ENCODE measurements at places on chromosomes 11 and 22. TPM values are rescaled to one million over a fixed set of nuclear protein-coding genes. Genes with fewer than 3 reads are reported as not detected.
A peak's percentile ranks its signal among the peaks of the same experiment; 100 is the strongest.

DNA sequence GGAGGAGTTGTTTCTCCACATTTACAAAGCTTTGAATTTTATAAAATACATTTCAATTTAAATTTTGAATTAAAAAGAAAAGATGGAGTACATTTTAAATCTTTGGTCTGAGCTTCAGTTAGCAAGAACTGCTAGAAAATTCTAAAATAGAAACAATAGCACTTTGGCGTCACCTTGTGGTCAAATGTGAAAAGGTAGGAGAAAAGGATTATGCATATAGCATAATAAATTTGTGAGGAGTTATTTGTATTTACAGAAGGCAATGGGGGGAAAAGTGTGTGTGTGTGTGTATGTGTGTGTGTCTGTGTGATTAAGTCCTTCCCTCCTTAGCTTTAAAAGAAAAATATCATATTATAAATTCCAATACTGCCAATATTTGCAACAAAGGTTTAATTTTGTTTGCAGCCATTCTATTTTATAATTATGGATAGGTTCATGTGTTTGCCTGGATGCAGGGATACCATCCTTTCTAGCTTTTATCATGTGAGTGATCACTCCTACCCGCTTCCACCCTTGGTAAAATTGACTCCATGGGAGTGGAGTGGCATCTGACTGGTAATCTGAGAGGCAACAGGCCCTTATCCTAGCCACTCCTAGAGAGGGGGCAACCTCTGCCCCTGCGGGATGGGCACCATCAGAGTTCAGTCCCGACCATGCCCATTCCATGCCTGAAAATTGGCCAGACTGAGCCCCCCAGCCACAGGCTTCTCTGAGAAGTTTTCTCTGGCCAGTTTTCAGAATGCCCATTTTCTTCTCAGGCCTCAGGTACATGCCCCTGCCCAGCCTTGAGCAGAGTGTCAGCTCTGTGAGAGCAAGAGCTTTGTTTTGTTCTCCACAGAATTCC lies 13.6 kb upstream of the LGR4 start:
- no peak for DNase-seq
- no peaks in the 10 kb centered on the region for H3K27me3 ChIP-seq
- peaks cover 5% of the 10 kb centered on the region for H3K36me3 ChIP-seq
- H3K27ac ChIP-seq: no peak overlapping the region
- no peaks in the 10 kb centered on the region for H3K4me1 ChIP-seq

- no peaks in the 10 kb centered on the region for H3K36me3 ChIP-seq
- H3K27ac ChIP-seq: no peak overlapping the region
- DNase-seq: no peak
- H3K27me3 ChIP-seq: no peaks in the 10 kb centered on the region
- no peaks in the 10 kb centered on the region for H3K4me1 ChIP-seq
- H3K4me3 ChIP-seq: no peak overlapping the region
These were observed 34.3 kb downstream of the PRR5L start for GRCh38 chr11:36330411-36330810.

DNA sequence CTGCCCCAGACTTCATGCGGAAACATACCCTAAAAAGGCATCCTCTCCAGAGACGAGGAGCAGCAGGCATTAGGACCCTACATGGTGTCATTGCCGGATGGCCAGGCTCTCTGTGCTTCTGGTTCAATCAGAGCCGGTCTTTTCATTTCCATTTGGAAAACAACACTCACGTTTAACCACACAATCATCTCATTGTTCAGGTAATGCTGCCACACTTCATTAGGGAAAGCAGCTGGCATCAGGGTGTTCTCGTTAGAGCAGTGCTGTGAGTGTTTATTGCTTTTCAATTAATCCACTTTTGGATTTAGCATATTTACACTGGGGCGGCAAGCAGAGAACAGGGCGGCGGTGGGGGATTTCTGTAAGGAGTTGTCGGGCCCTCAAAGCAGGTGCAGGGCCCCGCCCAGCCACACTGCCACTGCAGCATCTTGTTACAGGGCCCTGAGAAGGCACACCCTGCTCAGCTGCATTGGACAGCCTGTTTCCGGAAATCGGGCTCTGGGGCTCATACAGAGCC lies 338.6 kb downstream of the SHANK2 start:
- H3K4me1 ChIP-seq: no peaks in the 10 kb centered on the region
- no peak for DNase-seq
- H3K27me3 ChIP-seq: peaks cover 7% of the 10 kb centered on the region
- no peak overlapping the region for H3K4me3 ChIP-seq

DNA sequence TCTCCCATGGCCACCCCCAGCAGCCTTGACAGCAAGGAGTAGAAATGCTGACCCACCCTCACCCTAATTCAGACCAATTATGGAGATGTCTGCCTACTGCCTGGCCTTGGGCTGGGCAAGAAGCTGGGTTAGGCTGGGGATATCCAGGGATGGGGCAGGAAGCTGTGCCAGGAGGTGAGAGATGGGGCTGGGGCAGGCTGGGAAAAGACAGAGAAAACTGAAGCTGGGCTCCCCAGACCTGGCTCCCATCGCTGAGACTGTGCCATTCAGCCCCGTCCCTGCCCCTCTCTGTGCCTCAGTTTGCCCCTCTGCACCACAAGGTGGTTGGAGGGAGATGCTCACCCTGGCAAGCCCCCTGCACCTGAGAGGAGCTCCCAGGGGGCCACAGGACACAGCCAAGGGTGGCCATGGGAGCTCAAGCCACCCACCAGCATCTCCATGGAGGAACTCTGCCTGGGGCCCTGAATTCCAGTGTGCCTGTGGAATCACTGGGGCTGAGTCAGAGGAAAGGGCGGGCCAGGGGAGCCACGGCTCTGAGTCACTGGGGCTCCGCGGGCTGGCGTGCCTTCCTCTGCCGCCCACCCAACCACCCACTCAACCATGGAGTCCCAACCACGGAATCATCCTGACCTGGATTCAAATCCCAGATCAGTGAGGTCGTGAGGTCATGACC lies 6.0 kb upstream of the CARD10 start:
- H3K4me3 ChIP-seq: no peak overlapping the region
- peaks cover 9% of the 10 kb centered on the region for H3K4me1 ChIP-seq
- peaks cover under 1% of the 10 kb centered on the region for H3K27me3 ChIP-seq
- H3K36me3 ChIP-seq: no peaks in the 10 kb centered on the region
- no peak for DNase-seq

DNA sequence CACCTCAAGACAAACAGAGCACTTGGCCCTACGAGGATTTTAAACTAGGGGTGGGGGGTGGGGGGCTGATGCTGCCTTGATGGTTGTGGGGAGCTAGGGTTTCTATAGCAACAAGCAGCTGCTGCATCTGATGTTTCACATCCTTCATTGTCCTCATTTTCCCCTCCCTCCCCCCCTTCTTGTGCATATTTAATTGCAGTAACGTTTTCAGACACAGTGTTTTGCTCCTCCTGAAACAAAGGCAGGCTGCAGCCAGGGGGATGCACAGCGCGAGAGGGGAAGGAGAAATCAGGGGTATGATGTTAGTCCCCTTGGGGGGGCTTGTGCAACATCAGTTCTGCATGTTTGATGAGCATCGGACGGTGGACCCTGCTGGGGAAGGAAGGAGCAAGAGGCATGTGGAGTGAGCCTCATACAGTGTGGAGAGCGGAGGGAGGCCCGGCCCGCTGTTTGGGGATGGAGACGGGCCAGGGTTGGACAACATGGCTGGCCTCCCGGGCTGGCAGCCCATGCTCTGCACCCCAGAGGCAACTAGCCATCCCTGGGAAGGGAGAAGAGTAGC lies 208.3 kb downstream of the CEP164 start:
- H3K36me3 ChIP-seq: no peaks in the 10 kb centered on the region
- DNase-seq: no peak
- no peak overlapping the region for H3K4me3 ChIP-seq
- no peaks in the 10 kb centered on the region for H3K4me1 ChIP-seq
- no peak overlapping the region for H3K27ac ChIP-seq
- H3K27me3 ChIP-seq: no peaks in the 10 kb centered on the region

GRCh38 chr11:44627165-44627789 lies 61.8 kb downstream of the CD82 start:
- peaks cover 41% of the 10 kb centered on the region for H3K4me1 ChIP-seq
- DNase-seq: no peak
- H3K36me3 ChIP-seq: no peaks in the 10 kb centered on the region

DNA sequence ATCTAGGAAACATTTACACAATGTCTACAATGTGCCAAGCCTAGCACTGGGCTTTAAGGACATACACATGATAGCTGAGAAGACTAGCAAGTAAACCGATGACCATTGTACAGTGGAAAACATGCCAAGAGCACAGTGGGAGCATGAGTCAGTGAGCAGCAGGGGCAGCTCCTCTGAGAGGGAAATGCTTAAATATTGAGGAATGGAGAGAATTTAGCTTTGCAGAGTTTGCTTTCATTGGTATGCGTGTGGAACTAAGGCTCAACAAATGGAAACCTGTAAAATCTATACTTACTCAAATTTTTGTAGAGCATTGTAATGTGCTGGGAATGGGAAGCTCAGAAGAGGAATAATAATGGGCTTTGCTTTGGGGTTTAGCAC lies 282.3 kb downstream of the ST3GAL4 start:
- H3K4me1 ChIP-seq: no peaks in the 10 kb centered on the region
- no peak for DNase-seq
- peaks cover 5% of the 10 kb centered on the region for H3K27me3 ChIP-seq
- H3K27ac ChIP-seq: no peak overlapping the region

DNA sequence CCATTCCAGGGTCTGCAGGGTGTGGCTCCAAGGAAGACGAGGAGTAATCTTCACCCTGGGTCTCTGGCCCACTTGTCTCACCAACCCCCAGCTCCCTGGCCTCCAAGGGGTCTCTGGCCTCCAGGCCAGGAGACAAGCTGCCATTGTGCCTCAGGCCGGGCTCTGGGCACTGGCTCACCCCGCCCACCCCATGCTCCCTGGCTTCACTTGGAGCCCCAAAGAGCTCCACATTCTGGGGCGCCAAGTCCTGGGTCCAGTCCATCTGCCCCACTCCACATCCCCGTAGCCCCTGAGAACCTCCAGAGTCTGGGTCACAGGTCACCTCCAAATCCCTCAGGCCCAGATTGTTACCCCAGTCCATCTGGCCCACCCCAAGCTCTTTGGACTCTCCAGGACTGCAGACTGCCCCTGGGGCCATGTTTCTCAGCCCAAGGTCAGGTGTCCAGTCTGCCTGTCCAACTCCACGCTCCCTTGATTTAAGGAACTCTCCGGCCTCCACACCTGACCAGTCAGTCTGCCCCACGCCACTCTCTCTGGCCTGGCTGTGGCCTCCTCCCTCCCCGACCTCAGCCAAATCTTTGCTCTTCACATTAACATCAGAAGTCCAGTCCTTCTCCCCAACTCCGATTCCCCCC lies 16.2 kb downstream of the TNKS1BP1 start:
- no peak overlapping the region for H3K27ac ChIP-seq
- H3K27me3 ChIP-seq: no peaks in the 10 kb centered on the region

- no peak overlapping the region for H3K4me3 ChIP-seq
- no peaks in the 10 kb centered on the region for H3K27me3 ChIP-seq
- no peaks in the 10 kb centered on the region for H3K36me3 ChIP-seq
These were observed 7.5 kb upstream of the NAALADL1 start for GRCh38 chr11:65065851-65066250.

DNA sequence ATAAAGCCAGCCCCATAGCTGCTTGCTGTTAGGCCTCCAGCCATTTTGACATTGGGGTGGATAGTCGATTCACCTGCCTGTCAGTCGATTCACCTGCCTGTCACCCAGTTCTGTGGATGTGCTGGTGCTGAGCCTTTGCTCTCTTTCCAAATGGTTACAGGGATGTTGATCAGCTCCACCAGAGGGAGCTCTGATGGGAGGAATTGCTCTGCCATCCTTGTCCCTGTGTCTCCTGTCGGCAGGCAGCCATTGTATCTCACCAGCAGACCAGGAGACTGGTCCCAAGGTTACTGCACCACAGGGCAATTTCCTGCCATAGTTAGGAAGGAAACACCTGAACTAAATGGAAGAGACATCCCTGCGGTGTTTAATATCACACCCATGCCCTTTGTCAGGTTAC lies 6.1 kb downstream of the MPEG1 start:
- peak overlapping the region; percentile 10 for H3K27ac ChIP-seq
- peaks cover 12% of the 10 kb centered on the region for H3K4me1 ChIP-seq
- DNase-seq: peak; percentile 60
- no peaks in the 10 kb centered on the region for H3K27me3 ChIP-seq
- peaks cover 14% of the 10 kb centered on the region for H3K36me3 ChIP-seq

SLC22A9 gene
- total RNA-seq: not detected

TMEM86A gene
- 12.7 TPM for total RNA-seq

GGA1 gene
- total RNA-seq: 45.7 TPM

DDI1 gene
- not detected for total RNA-seq

POLR3H gene
- total RNA-seq: 19.8 TPM

MIOX gene
- not detected for total RNA-seq
